ENCODE measurements at places on chromosomes 1 and 21. TPM values are rescaled to one million over a fixed set of nuclear protein-coding genes. Genes with fewer than 3 reads are reported as not detected.

GRHL3 gene
- total RNA-seq, result not detected

MAP1LC3C gene
- total RNA-seq, result not detected

NBPF6 gene
- not detected for total RNA-seq

UBXN10 gene
- total RNA-seq, result not detected

AMY1C gene
- not detected for total RNA-seq
